ENCODE measurements at places on chromosomes 16 and 17.

- DNase-seq = no peak
Measured at GRCh38 chr16:4666537-4667202, 26.7 kb upstream of the NUDT16L1 start.

DNA sequence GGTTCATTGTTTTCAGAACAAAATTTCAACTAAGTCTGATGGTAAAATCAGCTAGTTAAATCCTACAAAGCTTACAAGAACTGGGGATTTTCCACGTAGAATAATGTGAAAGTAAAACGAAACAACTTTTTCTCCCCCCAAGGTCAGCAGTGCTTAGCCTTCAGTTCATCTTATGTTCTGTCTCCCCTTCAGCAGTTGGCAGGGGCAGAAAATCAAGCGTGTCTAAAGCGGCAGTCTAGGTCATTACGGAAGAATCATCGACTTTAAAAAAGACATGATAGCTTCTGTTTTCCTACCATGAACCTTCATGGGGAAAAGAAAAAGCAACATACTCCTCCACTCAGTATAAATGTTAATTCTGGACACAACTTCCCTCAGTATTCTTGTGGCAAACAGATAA lies 50.7 kb downstream of the GNA13 start:
- DNase-seq = no peak

DNA sequence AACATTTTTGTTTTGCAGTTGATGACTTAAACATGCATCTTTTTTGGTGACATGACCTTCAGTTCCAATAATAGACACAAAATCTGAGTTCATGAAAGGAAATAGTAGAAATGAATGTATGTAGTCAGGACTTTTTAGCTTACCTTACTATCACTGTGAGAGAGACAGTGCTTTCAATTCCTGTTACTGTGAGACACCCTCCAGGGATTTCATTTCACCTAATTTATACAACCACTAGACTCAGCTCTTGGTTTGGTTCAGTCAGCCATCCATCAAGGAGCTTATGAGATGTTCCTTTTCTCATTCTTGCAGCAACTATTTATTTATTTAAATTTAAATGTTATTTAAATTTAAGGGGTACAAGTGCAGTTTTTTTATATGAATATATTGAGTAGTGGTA lies 77.9 kb downstream of the MAP2K4 start:
- DNase-seq = no peak

DNA sequence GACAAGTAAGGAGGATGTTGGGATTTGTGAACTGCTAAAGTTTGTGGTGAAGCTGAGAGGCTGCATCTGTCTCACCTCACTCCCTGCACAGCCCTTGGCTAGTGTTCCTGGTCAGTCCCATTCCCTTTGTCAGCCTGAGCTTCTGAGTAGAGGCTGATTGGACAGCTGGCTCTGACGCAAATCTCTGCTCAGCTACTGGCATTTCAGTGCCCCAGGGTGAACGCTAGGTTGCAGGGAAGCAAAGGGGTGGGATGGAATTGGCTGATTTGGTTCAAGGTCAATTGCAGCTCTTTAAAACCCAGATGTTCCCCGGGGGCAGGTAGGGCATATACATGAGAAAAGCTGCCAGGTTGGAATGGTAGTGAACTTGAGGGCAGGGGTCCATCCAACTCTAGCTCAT lies 23.1 kb upstream of the CNOT1 start:
- DNase-seq = no peak

GRCh38 chr16:22915003-22915402 lies 101.0 kb downstream of the HS3ST2 start:
- no peak for DNase-seq

- DNase-seq = peak; percentile 78
Measured at GRCh38 chr17:8954339-8954738, 11.2 kb downstream of the PIK3R5 start.

DNA sequence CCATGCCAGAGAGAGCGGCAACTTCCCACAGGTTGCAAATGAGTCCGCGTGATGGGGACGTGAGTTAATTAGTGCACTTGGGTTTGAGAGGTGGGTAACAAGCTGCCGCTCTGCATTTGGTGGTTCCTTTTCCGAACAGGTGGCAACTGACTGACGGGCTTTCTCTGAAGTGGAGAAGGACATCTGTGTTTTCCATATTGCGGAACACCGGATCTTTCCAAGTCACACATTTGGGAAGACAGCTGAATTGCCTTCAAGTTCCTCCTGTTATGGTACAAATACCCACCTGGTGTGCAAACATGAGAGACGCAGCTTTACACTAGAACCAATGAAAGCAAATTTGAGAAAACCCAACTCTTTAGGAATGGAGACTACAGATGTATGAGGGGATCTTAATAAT lies 451.3 kb upstream of the ZFHX3 start:
- no peak for DNase-seq

- no peak for DNase-seq
Measured at GRCh38 chr16:78655331-78656113, 556.1 kb downstream of the WWOX start.

DNA sequence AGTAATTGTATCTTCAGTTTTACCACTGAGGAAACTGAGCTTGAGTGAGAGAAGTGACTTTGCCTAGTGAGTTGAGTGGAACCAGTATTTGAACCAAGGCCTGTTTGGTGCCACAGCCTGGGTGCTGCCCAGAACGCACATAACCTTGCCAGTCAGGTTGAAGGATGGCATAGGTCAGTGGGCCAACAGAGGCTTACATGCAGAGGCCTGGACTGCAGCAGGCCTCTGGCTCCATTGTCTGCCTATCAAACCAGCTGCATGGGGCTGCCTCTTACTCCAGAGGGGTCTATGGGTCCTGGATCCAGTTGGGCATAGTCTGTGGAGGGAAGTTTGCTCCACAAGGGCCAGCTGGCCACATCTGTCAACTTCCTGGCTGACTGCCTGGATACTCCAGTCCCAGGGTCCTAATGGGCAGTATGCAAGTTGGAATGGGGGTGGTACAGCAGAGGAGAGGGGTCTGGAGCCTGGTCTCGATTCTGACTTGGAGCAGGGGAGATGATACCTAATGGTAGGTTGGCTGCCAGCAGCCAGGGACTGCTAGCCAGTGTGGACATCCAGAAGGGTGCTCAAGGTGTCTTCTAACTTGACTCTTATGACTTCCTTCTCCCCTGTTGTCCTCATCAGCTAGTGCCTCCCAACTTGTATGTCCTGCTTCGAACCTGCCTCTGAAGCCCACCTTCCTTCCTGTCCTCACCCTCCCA lies 11.1 kb upstream of the RNF112 start:
- DNase-seq = no peak

- DNase-seq = no peak
Measured at GRCh38 chr17:43135454-43135819, 10.3 kb upstream of the BRCA1 start.

GRCh38 chr17:75777296-75777922 lies 7.2 kb upstream of the UNK start:
- no peak for DNase-seq

DNA sequence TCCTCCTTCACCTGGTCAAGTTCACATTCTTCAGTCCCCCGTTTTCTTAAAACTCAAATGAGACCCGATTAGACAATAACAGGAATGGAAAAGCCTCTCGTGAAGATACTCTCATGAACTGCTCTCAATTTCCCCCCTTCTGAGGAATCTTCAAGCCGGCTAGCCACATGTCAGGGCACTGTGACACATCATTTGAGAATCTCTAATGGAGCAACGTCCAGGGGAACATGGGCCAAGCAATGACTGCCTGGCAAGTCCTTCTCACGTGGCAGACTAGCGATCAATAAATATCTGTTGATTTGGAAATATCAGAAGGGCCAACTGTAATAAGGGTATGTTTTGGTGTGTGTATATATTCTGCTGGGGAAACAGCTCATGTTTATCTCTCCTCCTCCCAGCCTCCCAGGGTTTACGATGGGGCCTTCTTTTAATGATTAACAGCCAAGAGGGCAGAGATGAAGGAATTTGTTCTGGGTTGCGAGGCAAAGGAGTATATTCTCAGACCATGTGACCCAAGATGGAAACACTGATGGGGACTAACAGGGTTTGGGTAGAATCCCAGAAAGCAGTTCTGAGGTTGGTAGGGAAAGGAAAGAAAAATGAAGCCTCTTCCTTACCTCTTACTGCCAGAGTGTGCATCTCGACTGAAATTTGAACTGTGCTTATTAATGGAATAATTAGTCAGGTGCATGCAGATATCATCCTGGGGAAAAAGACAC lies 21.4 kb downstream of the TTLL6 start:
- no peak for DNase-seq

GRCh38 chr16:25606069-25606468 lies 85.7 kb upstream of the HS3ST4 start:
- DNase-seq = no peak

DNA sequence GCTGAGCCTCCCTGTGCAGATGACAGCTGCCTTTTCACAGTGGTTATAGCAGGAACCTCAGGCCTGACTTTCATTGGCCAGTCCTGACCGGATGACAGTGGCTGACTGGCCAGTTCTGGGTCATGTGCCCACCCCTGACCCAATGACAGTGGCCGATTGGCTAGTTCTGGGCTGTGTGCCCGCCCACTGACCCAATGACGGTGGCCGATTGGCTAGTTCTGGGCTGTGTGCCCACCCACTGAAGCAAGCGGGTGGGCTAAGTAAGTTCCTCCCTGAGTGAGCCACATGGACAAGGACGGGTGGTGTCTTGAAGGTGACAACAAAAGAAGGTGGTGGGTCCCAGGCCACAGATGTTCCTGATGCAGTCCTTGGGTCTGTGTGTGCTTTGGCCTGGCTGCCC lies 9.5 kb downstream of the DEF8 start:
- no peak for DNase-seq

- no peak for DNase-seq
Measured at GRCh38 chr16:14386115-14386514, 243.9 kb downstream of the PARN start.
